Choroid plexus epithelial cell (primary cell): ENCODE measurements at places on chromosomes 6 and 20.

DNA sequence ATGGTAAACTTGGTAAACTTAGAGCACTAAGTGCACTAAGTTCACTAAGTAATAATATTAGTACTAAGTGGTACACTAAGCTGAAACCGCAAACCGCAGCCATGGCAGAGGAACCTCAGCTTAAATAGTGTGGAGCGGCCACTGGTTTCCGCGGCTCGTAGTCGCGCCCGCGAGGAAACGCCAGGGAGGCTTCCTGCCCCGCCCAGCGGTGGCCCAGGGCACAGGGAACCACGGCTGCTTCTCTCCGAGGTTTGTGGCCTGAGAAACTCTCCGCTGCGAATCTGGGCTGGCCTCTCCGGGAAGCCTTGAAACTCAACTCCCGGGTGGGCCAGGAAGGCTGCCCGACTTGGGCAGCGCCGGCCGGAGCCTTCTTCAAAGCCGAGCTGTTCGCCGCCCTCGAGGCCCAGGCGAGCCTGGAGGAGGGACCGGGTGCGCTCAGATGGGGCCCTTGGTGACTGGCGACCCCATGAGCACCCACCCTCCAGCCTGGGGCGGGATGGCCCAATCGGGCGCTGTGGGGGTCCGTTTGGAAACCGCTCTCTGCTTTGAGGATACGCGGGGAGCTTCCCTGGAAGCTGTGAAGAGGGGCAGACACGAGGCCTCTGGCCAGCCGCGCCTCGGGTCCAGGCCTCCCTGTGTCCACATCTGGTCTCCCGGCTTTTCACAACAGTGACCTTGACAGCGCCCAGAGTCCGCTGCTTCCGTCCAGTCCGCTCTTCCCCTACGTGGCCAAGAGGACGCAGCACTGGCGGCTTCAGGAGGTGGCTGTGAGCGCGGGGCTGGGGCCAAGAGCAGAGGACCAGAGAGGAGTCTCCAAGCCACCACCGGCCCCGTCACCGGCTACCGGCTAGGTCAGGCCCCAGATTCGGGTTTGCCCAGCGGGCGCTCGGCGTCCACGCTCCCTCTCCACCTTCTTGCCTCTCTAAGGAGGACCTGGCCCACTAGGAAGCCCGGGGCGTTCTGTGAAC is 25.4 kb upstream of the HLA-E start:
- peak; percentile 30 for DNase-seq

- DNase-seq: peak; percentile 43
Observed at GRCh38 chr20:11810311-11811083, 107.2 kb upstream of the BTBD3 start.

DNA sequence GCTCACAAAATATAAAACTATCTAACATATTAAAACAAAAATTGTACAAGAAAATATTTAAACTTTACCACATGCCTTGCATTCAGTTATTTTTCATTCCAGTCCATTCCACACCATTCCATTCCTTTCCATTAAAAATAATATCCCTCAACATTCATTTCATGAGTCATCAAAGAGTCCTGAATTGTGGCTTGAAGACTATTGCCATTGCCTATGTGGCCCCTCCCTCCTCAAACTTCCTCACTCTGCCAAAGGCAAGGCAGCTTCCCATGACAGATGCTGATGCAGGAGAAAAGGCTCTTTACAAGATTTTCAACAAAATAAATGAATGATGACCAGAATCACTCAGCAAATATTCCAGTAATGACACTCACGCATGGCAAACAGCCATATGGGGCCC is 31.7 kb downstream of the IL20RA start:
- no peak for DNase-seq

DNA sequence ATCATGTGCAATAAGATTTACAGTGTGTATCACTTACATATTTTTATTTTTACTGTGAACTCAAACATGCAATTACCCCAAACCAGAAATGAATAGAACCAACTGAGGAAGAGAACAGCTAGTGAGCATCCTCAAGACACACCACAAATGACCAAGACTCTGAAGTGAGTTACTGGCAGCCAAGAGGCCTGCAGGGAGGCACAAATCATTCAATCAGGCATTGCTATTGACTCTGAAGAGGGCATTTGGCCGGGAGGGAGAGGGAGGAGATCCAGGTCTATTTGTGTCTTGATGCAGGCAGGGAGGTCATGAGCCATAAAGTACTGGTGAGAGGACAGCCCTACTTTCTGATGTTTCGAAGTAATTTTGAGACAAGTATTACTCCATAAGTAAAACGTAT is 257.7 kb downstream of the BCKDHB start:
- DNase-seq: no peak

DNA sequence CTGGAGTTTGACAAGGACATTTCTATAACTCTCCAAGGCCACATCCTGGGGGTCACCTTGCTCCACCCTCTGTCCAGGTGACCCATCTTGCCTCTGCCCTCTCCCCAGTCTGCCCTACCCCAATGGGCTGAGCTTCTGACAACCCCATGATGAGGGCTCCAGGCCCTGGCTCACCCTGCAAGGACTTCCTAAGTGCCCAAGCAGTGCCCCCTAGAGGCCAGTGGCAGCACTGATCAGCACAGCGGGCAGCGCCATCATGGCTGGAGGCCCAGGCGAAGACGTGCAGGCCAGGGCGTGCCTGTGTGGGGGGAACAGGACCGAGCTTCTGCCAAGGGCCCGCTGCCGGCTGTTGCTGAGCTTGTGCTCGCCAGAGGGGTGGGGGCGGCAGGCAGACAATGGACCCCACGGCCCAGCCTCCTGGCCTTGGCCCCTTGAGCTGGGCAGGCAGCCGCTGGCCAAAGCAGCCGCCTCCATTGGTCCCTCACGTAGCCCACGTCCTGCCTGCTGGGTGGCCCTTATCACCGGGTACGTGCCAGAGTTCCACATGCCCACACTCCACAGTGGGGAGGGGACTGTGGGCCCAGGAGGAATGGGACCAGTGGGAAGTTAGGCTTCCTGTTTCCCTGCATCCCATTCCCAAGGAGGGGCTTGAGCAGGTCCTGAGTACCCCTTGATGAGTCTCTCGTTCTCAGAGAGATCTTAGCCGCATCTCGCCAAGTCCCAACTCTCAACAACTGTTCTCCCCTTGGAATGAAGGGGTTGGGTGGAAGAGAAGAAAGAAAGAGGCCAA is 64.3 kb downstream of the MRPL14 start:
- no peak for DNase-seq

DNA sequence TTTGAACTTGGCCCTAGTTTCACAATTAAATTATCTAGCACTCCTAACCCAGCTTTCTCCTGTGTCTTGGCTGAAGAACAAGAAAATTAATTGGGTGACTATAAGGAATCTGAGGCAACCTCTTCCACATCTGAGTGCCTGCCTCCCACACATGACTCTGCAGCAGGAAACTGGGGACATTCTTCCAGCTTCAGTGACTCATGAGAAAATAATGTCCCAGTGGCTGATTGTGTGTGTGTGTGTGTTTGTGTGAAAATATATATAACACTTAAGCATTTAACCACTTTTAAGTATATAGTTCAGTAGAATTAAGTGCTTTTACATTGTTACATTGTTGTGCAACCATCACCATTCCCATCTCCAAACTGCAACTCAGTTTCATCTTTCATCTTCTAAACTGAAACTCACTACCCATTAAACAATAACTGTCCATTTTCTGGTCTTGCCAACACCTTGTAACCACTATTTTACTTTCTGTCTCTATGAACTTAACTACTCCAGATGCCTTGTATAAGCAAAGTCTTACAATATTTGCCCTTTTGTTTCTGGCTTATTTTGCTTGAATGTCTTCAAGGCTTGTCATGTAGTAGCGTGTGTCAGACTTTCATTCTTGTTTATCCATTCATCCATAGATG is 8.7 kb downstream of the TRIM38 start:
- peak; percentile 93 for DNase-seq

- no peak for DNase-seq
Observed at GRCh38 chr6:160256445-160256844, 2.2 kb downstream of the SLC22A2 start.

- DNase-seq: no peak
Observed at GRCh38 chr6:149933461-149933860, 8.4 kb upstream of the ULBP2 start.

DNA sequence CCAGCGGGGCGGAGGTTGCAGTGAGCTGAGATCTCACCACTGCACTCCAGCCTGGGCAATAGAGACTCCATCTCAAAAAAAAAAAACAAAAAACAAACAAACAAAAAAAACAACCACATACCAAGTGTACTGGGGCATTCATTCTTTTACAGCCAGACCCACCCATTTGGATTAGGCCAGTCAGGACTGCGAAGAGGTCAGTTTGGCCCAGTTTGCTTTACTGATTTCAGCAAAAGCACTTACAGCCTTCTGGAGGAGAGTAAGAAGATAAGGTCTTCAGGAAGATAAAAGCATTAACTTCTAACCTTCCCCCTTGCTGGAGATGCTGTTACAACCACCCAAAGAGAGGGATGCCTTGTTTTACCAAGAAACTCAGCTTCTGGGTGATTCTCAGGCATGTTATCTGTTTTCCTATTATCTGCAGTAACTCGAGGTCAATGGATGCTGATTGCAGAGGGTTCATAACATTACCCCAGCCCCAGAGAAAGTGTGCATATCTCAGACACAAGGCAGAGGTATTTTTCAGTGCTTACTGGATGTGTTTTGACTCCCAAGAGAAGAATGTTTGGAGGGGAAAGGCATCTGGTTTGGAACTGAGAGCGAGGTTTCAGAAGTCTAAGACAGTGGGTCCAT is 118.9 kb downstream of the RIN2 start:
- DNase-seq: no peak

DNA sequence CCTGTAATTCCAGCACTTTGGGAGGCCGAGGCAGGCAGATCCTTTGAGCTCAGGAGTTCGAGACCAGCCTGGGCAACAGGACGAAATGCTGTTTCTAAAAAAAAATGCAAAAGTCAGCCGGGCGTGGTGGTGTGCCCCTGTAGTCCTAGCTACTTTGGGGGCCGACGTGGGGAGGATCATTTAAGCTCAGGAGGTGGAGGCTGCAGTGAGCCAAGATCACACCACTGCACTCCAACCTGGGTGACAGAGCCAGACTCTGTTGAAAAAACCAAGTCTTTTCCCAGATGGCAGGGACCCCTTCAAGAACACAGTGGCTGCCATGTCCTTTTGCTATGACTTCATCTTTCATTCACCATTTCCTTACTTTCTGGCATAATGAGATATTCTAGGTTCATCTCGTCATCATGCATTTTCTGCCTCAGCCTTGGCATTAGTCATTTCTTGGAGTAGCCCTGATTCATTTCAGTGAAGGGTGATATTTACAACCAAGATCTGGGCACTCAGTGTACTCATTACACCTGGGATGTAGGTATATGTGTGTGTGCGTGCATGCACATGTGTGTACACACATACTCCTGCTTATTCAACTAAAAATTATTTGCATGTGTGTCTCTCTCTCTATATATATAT is 61.4 kb upstream of the TOX2 start:
- no peak for DNase-seq

DNA sequence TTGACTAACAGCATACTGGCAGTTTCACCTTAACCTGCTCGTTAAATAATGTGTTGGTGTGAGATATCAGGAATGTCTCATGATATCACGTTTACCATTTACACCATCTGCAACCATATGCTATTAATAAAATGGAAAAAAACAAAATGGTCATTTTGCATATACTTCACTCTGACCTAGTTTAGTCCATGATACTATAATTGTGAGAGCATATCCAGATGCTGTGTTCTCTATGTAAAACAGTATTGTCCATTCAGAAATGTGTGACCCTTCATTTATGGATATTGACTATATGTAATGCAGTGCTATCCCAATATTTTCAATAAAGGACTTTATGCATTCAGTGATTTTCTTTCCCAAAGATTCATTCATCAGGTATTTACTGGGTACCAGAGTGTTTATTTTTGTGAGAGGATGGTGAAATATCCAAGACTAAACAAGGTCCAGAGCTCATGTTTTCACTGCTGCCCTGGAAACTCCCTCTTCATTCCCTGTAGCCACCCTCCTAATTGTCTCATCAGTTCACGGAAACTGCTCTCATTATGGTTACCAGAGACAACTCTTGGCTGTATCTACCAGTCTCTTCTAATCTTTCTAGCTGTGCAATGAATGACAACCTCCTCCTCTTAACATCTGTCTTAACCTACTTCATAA is 25.7 kb upstream of the HINT3 start:
- peak; percentile 52 for DNase-seq

DNA sequence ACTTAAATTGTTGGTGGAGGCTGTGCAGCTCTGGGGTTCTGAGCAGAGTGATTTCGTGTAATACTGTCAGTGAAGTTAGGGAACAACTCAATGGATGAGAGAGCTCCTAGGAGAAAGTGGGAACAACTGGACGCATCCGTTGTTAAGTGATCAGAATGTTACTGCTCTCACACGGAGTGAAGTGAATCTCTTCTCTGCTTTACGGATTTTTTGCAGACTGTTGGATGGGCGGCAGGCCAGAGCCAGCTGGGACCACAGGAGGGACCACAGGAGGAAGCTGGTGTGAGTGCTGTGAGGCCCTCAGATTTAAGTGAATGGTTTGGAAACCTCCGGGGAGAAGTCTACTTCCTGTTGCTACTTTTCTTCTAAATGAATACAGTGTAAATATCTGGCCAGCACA is 23.7 kb upstream of the PPP1R14C start:
- DNase-seq: peak; percentile 38

- no peak for DNase-seq
Observed at GRCh38 chr6:33589392-33589730, 9.3 kb upstream of the BAK1 start.

DNA sequence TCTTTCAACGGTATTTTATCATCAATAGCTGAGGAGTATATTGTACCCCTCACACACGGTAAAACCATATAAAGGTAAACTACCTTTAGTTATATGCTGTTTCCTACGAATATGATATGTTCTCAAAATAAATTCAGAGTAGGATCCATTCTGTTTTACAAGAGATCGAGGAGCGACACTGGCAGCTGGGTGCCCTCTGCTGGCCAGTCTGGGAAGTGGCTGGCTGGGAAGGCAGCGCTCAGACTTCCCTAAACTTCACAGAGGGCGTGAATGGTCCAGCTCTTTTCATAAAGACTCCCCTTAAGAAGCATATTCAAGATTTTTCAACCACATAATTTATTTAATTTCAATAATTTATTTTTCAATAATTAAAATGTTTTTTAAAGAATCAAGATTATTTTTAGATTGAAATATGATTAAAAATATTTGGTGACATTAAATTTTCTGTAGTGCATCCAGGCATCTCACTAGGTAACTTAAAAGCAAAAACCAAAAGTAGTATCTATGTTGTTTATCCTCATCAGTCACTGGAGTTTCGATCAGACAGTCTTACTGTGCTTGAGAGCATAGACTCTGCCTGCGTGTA is 187.5 kb upstream of the PDE10A start:
- DNase-seq: peak; percentile 74

- peak; percentile 70 for DNase-seq
Observed at GRCh38 chr6:134585517-134585873, 267.6 kb upstream of the SGK1 start.

DNA sequence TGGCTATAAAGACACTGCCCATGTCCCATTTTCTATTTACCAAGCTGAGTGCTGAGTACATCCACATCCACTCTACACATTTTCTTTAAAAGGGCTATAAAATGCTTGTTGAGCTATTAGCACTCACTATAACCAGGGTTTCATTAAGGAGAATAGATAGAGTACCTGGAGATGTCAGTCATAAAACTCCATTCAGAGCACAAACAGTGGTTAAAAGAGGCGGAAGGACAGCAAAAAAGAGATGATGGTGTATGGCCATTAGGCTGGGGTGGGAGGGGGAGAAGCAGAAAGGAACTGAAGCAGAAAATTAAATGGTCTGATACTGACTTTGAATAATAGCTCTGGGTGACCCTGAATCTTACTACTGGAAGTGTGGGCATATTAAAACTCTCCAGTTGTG is 609.9 kb upstream of the MAP3K7 start:
- DNase-seq: no peak

GRCh38 chr6:56072856-56073255 is 174.5 kb downstream of the COL21A1 start:
- peak; percentile 94 for DNase-seq

- DNase-seq: no peak
Observed at GRCh38 chr6:93293460-93293859, 125.9 kb downstream of the EPHA7 start.
